ENCODE measurements at places on chromosomes 1 and 21. TPM values are rescaled to one million over a fixed set of nuclear protein-coding genes. Genes with fewer than 3 reads are reported as not detected.

DNA sequence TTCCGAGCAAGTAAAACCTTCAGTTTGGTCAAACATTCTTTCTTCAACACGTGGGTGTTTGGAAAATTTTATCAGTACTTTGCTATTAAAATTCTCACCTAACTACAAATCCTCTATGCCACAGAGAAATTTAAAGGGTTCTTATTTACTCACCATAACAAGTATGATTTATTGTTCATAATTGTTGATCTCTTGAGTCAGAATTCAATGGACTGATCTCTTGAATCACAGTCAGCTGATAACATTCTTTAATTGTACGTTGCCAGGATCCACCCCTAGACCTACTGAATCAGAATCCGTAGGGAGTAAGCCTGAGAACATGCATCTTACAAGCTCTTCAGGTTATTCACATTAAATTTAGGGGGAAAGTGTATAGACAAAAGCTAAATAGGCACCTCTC lies 51.2 kb downstream of the DIPK1A start:
- H3K4me1 ChIP-seq: no peaks in the 10 kb centered on the region
- no peaks in the 10 kb centered on the region for H3K27me3 ChIP-seq
- H3K36me3 ChIP-seq: no peaks in the 10 kb centered on the region
- H3K4me3 ChIP-seq: no peak overlapping the region
- no peak for DNase-seq

DNA sequence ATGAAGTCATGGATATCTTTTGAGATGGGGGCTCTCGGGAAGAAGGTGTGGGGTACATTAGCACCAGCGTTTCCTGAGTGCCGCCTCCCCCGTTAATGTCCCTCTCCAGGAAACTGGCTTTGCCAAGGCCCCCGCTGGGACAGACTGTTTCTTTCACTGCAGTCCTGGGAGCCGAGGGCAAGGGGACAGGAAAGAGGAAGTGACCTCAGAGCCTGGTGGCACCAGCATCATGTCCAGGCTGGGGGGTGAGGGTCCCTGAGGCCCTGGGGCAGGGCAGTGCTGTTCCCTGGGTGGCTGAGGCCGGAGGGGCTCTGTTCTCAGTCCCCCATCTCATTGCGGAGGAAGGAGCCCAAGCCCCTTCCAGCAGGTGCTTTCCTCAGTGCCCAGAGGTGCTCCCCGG lies 5.8 kb downstream of the PFKL start:
- peaks cover 28% of the 10 kb centered on the region for H3K4me1 ChIP-seq
- peaks cover 16% of the 10 kb centered on the region for H3K36me3 ChIP-seq
- H3K27ac ChIP-seq: no peak overlapping the region
- DNase-seq: no peak
- no peaks in the 10 kb centered on the region for H3K27me3 ChIP-seq
- no peak overlapping the region for H3K4me3 ChIP-seq

GRCh38 chr1:207968521-207969009 lies 57.6 kb upstream of the CD34 start:
- no peak overlapping the region for H3K27ac ChIP-seq
- H3K4me1 ChIP-seq: peaks cover 4% of the 10 kb centered on the region
- no peaks in the 10 kb centered on the region for H3K36me3 ChIP-seq
- H3K4me3 ChIP-seq: no peak overlapping the region
- DNase-seq: no peak

DNA sequence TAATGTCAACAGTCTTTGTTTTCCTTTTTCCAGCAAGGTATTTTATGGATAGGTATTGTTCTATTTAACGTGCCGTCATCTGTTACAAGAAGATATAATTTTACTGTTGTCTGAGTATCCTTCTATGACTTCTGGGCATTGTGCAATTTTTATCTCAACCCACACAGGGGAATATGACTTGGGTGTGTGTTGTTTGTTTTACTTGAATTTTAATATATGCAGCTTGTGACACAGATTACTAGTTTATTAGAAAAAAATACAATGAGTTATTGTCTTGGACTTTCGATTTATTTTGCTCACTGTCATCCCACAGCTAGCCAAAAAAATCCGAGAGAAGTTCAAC lies 111.9 kb downstream of the CACHD1 start:
- H3K4me3 ChIP-seq: no peak overlapping the region
- no peaks in the 10 kb centered on the region for H3K36me3 ChIP-seq
- H3K4me1 ChIP-seq: no peaks in the 10 kb centered on the region
- no peak overlapping the region for H3K27ac ChIP-seq
- no peak for DNase-seq

- peak; percentile 100 for DNase-seq
- H3K4me1 ChIP-seq: peaks cover 28% of the 10 kb centered on the region
Observed at GRCh38 chr1:234997201-234997895, 131.3 kb downstream of the TOMM20 start.

GRCh38 chr21:15005391-15005790 lies 59.4 kb downstream of the NRIP1 start:
- H3K27me3 ChIP-seq: no peaks in the 10 kb centered on the region
- DNase-seq: no peak
- H3K27ac ChIP-seq: no peak overlapping the region

DNA sequence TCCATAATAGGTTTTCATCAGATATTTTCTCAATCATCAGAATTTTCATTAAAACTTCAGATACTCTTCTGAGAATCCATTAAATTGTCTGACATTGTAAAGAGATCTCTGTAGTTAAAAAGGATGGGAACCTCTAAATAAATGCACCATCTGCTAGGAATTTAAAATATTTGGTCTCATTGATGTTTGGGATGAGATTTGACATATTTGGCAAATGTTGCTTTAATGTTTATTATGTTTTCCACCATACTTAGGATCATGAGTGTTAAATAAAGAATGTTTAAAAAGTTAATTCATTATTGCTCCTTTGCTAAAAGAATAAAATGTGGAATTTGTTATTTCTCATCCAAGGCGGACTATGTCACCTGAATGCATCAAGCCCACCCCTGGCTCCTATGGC lies 85.5 kb upstream of the VANGL1 start:
- DNase-seq: no peak
- H3K4me1 ChIP-seq: no peaks in the 10 kb centered on the region
- no peaks in the 10 kb centered on the region for H3K36me3 ChIP-seq
- no peaks in the 10 kb centered on the region for H3K27me3 ChIP-seq

DNA sequence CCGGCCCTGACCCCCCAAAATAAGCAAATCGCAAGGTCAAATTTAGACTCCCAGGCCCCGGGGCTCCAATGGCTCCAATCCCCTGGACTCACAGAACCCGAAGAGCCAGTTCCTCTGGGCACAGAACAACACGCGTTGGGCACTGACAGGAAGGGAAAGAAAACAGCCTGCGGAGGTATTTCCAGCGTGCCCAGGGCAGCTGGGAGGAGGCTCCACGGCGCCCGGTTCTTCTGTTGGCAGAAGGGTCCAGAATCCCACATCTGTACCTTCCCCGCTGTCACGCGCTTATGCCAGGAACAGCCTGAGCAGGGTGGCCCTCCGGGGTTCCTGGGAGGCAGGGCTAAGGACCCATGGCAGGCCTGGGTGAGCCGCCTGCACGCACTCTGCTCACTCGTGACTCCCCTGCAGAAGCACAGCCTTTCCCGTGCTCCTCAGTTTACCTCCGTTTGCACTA lies 85.5 kb downstream of the RIPK4 start:
- H3K27ac ChIP-seq: no peak overlapping the region
- H3K36me3 ChIP-seq: no peaks in the 10 kb centered on the region
- peaks cover 5% of the 10 kb centered on the region for H3K4me1 ChIP-seq
- no peak overlapping the region for H3K4me3 ChIP-seq
- DNase-seq: no peak

DNA sequence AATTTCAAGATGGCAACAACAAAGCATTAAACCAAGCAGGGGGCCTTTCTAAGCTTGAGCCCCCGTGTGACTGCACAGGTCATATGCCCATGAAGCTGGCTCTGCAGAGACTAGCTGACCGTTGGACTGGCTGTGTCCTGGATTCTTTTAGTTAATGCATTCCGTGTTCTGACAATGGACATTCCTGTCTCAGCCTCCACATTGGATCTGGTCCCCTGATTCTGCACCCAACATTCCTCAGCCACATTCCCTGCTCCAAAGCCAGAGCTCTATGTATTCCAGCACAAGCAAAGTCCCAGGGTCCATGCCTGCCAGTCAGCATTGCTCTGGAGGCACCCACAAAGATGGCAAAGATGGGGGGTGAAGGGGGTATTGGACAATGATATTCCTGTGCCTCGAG lies 5.1 kb upstream of the NAV1 start:
- peak overlapping the region; percentile 51 for H3K27ac ChIP-seq
- H3K4me1 ChIP-seq: peaks cover 33% of the 10 kb centered on the region
- DNase-seq: no peak

- no peak overlapping the region for H3K4me3 ChIP-seq
- H3K27me3 ChIP-seq: no peaks in the 10 kb centered on the region
- DNase-seq: no peak
- peaks cover 70% of the 10 kb centered on the region for H3K4me1 ChIP-seq
Observed at GRCh38 chr1:83964153-83964552, 34.8 kb downstream of the TTLL7 start.

DNA sequence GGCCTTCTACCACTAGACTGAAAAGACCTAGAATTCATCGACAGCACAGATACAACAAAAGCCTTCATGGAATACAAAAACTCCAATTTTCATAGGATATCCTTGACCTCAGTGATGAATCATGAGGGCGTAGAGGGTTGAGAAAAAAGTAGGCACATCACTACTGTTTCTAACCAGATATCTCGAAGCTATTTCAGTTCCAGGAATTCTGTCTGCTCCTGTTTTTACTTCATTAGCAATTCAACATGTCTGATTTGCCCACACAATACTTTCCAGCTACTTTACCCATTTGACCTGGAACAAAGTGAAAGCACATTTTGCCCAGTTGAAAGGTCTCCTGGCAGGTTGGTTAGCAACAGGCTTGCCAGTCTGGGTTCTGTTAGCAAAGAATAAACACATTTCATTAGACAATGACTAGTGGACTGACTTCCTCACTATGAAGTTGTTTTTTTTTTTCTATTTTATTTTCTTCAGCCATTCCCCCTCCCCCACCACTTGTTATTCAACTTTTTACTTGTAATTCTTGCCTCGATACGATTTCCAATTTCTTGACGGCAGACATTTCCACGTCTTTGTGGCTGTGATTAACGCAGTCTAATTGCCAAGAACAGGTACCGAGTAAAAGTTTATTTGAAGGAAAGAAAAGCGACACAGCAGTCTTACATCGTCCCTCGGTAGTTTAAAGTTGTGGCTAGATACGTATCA lies 4.0 kb upstream of the ZBTB18 start:
- no peaks in the 10 kb centered on the region for H3K27me3 ChIP-seq
- H3K36me3 ChIP-seq: no peaks in the 10 kb centered on the region
- peaks cover 14% of the 10 kb centered on the region for H3K4me1 ChIP-seq
- DNase-seq: no peak
- peak overlapping the region; percentile 97 for H3K27ac ChIP-seq

- no peaks in the 10 kb centered on the region for H3K27me3 ChIP-seq
- H3K4me1 ChIP-seq: no peaks in the 10 kb centered on the region
- H3K27ac ChIP-seq: no peak overlapping the region
- no peak overlapping the region for H3K4me3 ChIP-seq
- DNase-seq: no peak
- no peaks in the 10 kb centered on the region for H3K36me3 ChIP-seq
Observed at GRCh38 chr1:212214325-212214724, 70.9 kb upstream of the PPP2R5A start.

DNA sequence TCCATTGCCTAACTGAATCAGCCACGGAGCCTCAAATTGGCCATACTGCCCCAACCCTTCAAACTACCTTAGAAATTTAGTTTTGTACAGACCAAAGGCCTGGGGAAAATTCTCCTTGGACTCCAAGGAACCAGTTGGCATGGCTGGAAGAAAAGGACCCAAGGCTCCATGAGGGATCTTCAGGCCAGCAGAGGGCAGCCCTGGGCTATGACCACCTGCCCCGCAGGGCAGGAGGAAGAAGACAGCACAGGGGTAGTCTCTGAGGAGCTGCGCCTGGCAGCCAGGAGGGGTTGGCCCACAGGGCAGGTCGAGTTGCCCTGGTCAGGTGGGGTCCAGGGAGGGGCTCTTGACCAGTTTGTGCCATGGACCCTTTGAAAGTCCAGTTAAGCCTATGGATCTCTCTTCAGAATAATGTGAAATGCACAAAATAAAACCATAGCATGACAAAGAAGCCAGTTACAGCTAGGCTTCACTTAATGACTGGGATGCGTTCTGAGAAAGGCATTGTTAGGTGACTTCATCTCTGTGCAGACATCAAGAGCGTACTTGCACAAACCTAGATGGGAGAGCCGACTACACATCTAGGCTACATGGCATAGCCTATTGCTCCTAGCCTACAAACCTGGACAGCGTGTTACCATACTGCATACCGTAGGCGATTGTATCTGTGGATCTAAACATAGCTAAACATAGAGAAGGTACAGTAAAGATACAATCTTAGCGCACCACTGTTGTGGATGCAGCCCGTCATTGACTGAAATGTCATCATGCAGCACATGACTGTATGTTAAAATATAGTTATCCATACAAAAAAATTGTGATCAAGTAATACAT lies 26.1 kb downstream of the CACNA1S start:
- H3K4me1 ChIP-seq: no peaks in the 10 kb centered on the region
- H3K4me3 ChIP-seq: no peak overlapping the region
- H3K27me3 ChIP-seq: no peaks in the 10 kb centered on the region
- no peaks in the 10 kb centered on the region for H3K36me3 ChIP-seq
- no peak overlapping the region for H3K27ac ChIP-seq
- no peak for DNase-seq

DNA sequence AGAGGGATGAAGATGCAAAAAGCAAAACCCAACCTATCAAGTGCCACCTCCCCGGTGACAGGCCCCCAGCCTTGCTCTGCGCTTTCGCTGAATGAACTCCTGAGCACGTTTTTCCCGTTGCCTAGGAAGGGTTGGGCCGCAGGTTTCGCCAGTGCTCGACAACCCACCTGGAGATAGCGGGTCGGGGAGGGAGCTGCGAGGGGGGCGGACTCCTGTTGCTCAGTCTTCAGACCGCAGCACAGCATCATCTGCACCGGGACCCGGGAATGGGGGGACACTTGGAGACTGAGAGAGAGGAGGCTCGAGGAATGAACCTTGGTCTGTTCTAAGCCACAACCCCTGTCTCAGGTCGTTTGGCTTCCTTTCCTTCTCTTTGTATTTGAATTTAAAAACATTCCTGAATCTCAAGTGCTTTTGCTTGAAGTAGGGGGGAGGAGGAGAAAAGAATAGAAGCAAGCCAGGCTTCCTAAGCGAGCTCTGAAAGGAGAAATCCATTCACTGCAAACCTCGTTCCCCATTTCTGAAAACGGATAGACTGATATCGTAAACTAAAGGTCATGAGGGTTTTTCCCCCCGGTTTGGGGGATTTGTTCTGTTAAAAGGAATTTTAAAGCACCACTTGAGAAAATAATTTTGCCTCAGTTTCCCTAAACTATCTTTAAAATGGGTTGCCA lies 1.2 kb downstream of the AK5 start:
- peak overlapping the region; percentile 71 for H3K4me3 ChIP-seq
- no peaks in the 10 kb centered on the region for H3K4me1 ChIP-seq
- H3K36me3 ChIP-seq: no peaks in the 10 kb centered on the region
- H3K27ac ChIP-seq: no peak overlapping the region
- no peak for DNase-seq

The KRTAP15-1 gene
- not detected for total RNA-seq

The STYXL2 gene
- total RNA-seq: 0.96 TPM

The CFHR3 gene
- not detected for total RNA-seq

The SH2D1B gene
- not detected for total RNA-seq

The LCK gene
- total RNA-seq: not detected

The SPRR2B gene
- total RNA-seq: not detected

The CELA2B gene
- total RNA-seq: not detected

The C4BPB gene
- total RNA-seq: not detected

The PLEKHA6 gene
- total RNA-seq: 4.9 TPM

The ERO1B gene
- total RNA-seq: 5.1 TPM

The GOLT1A gene
- total RNA-seq: not detected

The PPFIA4 gene
- total RNA-seq: 22.2 TPM

The IL20 gene
- not detected for total RNA-seq

The CD1E gene
- total RNA-seq: not detected

The CCSAP gene
- total RNA-seq: 2.9 TPM

The PPIH gene
- total RNA-seq: 2.2 TPM

The TGFB2 gene
- total RNA-seq: 9.9 TPM
